ENCODE measurements at places on chromosomes 12 and 14.

DNA sequence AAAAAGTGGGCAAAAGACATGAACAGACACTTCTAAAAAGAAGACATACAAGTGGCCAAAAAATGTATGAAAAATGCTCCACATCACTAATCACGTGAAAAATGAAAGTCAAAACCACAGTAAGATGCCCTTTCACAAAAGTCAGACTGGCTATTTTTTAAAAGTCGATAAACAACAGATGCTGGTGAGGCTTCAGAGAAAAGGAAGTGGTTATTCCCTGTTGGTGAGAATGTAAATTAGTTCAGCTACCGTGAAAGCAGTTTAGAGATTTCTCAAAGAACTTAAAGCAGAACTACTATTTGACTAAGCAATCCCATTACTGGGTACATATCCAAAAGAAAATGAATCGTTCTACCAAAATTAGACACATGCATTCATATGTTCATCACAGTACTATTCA, 237.0 kb downstream of the KIF21A start:
- no peak for DNase-seq

GRCh38 chr12:106499628-106500027, 83.2 kb upstream of the RFX4 start:
- no peak for DNase-seq

DNA sequence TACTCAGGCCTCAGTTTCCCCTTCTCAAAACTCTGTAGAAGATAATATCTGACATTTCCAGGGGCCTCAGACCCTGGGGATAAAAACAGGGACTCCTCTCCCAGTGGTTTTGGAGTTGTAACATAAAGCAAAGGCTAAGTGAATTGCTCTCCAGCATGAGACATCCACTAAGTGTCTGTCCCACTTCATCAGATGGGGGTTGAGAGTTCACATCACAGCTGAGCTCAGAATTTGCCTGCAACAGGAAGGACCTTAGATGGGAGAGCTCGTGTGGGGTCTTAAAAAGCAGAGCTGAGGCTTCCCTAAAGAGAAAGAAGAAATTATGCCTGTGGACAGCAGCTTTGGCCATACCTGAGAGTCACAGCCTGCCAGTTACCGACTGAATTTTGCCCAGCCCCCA, 61.1 kb downstream of the TBX5 start:
- DNase-seq: no peak

DNA sequence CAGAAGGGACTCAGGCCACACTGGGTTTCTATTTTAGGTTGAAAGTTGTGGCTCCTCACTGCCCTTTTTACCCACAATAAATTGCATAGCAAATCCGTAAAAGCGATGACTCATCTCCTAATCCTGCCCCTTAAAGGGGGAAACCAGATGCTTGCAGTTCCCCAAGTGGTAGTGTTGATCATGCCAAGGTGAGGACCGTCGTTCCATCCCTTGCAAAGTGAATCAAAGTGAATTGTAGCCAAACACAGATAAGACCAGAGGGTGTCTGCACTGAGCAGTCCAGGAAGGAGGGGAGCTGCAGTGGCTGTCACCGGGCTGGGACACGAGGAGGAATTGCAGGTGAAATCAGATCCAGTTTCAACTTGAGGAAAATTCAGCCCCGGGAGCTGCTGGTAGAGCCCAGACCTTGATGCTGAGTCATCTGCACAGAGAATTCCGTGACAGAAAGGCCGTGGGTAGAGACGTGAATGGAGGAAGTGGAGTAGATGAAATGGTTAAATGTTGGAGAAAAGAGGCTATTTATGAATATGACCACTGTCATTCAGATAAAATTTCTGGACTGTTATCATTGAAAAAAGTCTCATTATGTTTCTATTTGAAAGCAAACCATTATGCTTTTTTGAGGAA, 44.2 kb upstream of the MMP17 start:
- DNase-seq: peak; percentile 67

- no peak for DNase-seq
Observed at GRCh38 chr12:34379142-34379541, 356.8 kb downstream of the ALG10 start.

DNA sequence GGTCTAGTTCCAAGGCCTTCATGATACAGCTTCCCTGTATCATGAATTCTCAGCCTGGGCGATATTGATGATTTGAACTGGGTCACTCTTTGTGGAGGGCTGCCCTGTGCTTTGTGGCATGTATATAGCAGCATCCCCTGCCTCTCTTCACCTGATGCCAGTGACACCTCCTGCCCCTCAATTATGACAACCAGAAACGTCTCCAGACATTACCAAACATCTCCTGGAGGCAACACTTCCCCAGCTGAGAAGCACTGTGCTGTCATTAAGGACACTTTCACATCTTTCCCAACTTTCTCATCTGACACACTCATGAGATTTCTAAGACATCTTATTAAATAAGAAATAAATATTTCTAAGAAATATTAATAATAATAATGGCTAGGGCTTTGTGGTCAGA, 315.3 kb downstream of the BCL11B start:
- no peak for DNase-seq

- DNase-seq: no peak
Observed at GRCh38 chr12:116248433-116248832, 29.1 kb downstream of the MED13L start.

DNA sequence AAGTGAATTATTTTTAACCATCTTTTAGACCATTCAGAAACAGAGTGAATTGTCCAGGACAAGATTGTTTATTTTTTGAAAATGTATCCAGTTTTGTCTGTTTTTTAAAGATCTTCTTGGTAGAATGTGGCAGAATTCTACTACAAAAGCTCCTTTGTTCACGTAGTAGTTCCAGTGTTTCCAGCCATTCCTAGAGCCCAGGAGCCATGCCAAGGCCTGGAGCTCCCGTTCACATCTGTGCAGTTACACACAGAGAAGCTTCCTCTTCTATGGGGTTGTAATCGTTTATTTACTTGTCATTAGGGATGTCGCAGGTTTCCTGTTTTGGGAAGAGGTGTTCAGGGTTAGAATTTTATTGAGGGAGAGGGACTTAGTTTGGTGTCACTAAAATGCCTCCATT, 409.8 kb downstream of the NPAS3 start:
- no peak for DNase-seq

- no peak for DNase-seq
Observed at GRCh38 chr12:11741434-11742092, 92.1 kb downstream of the ETV6 start.

DNA sequence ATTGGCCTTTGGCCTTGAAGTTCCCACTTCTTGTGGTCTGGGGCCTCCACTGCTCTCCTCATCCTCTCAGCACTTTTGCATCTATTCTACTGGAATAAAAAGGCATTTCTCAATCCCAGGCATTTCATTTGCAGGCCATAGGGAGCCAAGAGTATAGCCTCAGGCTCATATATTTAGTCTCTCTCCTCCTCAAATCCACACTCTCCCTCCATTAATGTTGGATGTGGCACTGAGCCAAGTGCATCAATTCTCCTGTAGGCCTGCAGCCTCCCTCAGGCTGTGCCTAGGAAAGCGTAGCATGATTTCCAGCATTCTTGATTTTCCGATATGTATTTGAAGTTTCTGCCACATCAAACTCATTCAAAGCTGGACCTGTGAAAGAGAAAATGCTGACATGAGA, 211.5 kb upstream of the CPNE8 start:
- no peak for DNase-seq

- DNase-seq: no peak
Observed at GRCh38 chr12:13534645-13535398, 338.3 kb downstream of the EMP1 start.

DNA sequence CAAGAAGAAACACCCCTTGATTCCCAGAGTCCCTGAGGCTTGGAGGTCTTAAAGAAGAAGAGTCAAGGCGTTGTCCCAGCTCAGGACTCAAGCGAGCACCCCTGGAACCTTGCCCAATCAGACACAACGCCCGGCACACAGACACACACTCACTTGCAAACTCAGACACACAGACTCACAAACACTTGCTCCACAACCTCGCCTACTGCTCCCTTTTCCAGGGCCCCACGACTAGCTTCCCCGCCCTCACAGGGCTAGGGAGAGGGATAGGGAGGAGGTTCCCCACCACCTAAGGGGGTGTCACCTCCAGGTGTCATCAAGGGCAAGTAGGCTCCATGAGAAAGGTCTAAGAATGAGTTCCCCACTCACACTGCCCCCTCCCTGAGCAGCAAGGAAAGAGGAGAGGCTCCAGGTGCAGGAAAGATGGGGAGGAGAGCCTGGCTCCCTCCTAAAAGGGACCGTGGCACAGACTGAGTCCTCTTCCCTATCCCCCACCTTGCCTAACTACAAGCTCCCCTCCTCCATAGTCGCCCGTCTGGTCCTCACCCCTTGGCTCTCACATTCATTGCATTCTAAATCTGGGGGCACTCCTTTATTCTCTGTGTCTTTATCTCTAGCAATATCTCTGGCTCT, 717 bp downstream of the WNT10B start:
- no peak for DNase-seq

GRCh38 chr14:99004112-99004511, 267.9 kb downstream of the BCL11B start:
- DNase-seq: no peak

DNA sequence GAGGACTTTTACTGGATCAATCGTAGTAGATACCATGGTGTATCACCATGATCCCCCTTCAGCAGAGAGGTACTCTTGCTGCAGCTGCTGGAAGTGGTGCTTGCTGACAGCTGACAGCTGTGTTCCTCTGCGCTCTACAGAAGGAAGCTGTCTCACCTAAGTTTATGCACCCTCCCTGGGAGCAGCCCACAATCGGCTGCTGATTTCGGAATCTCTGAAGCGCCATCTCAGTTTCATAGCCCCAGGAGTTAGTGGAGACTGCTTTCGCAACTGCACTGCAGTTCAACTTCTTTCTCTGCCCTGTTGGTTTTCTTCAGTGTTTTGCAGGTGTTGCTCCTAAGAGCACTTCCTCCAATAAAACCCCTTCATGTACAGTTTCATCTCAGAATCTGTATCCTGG, 237.9 kb downstream of the PAWR start:
- no peak for DNase-seq

- no peak for DNase-seq
Observed at GRCh38 chr12:119440803-119441360, 106.4 kb downstream of the CCDC60 start.

DNA sequence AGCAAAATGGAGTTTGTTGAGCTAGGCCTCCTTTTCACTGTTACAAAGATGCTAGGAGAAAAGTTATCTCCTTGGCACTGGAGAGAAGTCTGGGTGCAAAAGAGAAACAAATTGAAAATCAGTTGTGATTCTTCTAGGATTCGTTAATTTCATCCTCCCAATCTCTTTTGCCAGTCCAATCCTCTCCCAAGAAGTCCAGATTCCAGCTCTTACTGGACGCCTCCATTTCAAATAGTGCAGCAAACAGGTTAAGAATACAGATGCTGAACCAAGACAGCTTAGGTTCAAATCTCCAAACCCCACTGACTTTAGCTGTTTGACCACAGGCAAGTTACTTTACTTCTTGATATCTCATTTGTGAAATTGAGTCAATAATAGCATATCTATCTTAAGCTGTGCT, 34.0 kb upstream of the CAPRIN2 start:
- DNase-seq: no peak

DNA sequence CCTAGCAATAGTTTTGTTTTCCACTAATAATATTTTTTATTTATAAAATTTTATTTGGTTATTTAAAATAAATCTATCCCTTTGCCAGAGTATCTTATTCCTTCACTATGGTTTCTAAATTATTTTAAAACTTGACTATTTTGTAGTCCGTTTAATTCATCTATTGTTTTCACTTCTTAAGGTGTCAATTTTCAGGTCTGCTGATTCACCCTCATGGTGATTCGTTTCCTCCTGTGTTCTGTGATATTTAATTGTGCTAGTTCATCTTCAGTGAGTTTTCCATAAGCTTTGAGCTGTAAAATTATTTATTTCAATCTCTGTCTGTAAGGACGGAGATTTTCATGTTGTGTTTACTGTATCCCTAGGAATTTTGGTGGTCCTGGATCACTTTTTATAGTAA, 70.6 kb downstream of the SNAPC1 start:
- no peak for DNase-seq

- no peak for DNase-seq
Observed at GRCh38 chr12:53959314-53959713, 4.6 kb downstream of the HOXC12 start.

GRCh38 chr14:95527387-95528002, 7.4 kb upstream of the GLRX5 start:
- DNase-seq: no peak

DNA sequence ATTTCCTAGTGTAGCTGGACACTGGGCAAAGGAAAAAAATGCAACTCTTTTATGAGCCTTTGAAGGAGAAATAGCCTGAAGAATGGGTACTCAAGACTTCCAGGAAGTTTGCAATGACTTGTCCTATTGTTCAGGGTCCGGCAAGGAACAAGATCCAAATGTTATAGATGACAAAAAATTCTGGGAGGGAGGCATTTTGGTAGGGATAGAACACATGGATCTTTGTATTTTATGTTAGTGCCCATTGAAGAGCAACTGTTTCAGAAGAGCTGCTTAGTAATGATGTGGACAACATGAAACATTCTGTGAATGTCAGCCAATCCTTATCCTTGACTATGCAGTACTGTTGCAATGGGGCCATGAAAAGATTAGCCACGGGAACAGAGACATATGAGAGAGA, 138.0 kb downstream of the MGAT4C start:
- no peak for DNase-seq

- no peak for DNase-seq
Observed at GRCh38 chr12:45243963-45244362, 28.1 kb downstream of the ANO6 start.

- no peak for DNase-seq
Observed at GRCh38 chr12:107360482-107360881, 267.1 kb upstream of the CRY1 start.

- no peak for DNase-seq
Observed at GRCh38 chr14:88604212-88604611, 41.4 kb downstream of the ZC3H14 start.

- no peak for DNase-seq
Observed at GRCh38 chr12:109513051-109513450, 35.6 kb downstream of the UBE3B start.

DNA sequence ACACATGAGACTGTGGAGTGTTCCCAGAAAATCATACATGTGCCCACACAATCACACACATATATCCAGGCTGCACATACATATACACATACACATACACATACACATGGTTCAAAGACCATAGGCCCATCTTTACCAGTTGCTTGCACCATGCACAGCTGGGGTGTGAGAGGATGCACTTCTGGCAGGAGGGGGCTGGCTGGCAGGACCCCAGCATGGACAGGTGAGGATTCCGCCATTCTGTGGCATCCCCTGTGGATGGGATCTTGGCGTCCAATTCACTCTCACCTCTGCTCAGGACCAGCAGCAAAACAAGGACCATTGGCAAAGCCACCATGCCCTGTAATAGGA, 7.0 kb downstream of the ITGB7 start:
- no peak for DNase-seq
